ENCODE measurements at places on chromosomes 7 and 10. TPM values are rescaled to one million over a fixed set of nuclear protein-coding genes. Genes with fewer than 3 reads are reported as not detected.

ELMO1 gene
- 36.6 TPM for total RNA-seq

CDHR1 gene
- total RNA-seq, result 11.0 TPM

CXCL12 gene
- 11.2 TPM for total RNA-seq

COL13A1 gene
- total RNA-seq, result not detected

CLDN4 gene
- 193 TPM for total RNA-seq

CPED1 gene
- total RNA-seq, result 0.61 TPM

METTL2B gene
- total RNA-seq, result 20.2 TPM

LLCFC1 gene
- not detected for total RNA-seq

GOLGA7B gene
- total RNA-seq, result 0.30 TPM

INA gene
- 1.3 TPM for total RNA-seq

CYP26C1 gene
- not detected for total RNA-seq

ADCY1 gene
- 0.35 TPM for total RNA-seq

IL15RA gene
- total RNA-seq, result 7.1 TPM

LIPF gene
- total RNA-seq, result not detected

FAM20C gene
- total RNA-seq, result 14.7 TPM

PCGF5 gene
- total RNA-seq, result 39.3 TPM

ZNF775 gene
- 1.6 TPM for total RNA-seq

PAX4 gene
- total RNA-seq, result not detected

OR13A1 gene
- total RNA-seq, result 1.5 TPM

SEPTIN14 gene
- not detected for total RNA-seq

SVOPL gene
- 0.18 TPM for total RNA-seq

All from esophagus squamous epithelium (tissue), 5 donors.